ENCODE measurements at places on chromosomes 16 and 17. TPM values are rescaled to one million over a fixed set of nuclear protein-coding genes. Genes with fewer than 3 reads are reported as not detected.

The HOXB7 gene
- 0.41 TPM for total RNA-seq

The CACNA1G gene
- 0.38 TPM for total RNA-seq

GRCh38 chr17:50076221-50076590, 18.9 kb upstream of the PDK2 start:
- peak; percentile 30 for DNase-seq

DNA sequence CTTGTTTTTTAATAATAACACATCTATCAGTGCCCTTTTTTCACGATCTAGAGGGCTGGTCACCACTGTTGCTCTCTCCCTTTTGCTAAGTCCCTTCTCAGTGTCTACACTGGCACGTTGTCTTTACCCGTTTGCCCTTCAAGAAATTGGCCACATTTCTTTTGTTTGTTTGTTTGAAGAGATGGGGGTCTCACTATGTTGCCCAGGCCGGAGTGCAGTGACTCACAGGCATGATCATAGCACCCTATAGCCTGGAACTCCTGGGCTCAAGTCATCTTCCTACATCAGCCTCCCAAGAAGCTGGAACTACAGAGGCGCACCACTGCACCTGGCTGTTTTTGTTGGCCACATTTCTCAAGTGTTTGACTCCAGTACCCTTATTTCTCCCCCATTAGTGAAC, 138.0 kb upstream of the AXIN2 start:
- no peak for DNase-seq

DNA sequence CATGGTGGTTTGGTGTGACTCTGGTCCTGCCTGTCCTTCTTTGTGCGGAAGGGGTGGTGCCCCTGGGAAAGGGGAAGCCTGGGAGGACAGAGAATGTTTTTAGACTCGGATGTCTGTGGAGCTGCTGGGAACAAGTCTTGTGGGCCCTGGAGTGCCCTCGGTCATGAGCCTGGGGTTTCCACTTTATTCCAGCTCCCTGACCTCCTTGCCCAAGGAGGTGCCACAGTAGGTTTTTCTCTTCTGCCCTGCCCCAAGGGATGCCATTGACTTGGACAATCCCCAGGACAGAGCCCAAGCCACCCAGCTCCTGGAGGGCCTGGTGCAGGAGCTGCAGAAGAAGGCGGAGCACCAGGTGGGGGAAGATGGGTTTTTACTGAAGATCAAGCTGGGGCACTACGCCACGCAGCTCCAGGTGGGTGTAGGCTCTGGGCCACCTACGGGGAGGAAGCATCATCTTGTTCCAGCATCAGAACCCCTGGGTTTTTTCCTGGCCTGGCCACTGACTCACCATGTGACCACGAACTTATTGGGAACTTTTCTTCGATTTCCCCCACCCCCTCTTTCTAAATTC, 1.4 kb downstream of the STAT5A start:
- DNase-seq: peak; percentile 62

The CPHXL gene
- total RNA-seq: not detected

The CCT6B gene
- 1.4 TPM for total RNA-seq

- no peak for DNase-seq
Measured at GRCh38 chr17:5975661-5976060, 94.5 kb upstream of the WSCD1 start.

DNA sequence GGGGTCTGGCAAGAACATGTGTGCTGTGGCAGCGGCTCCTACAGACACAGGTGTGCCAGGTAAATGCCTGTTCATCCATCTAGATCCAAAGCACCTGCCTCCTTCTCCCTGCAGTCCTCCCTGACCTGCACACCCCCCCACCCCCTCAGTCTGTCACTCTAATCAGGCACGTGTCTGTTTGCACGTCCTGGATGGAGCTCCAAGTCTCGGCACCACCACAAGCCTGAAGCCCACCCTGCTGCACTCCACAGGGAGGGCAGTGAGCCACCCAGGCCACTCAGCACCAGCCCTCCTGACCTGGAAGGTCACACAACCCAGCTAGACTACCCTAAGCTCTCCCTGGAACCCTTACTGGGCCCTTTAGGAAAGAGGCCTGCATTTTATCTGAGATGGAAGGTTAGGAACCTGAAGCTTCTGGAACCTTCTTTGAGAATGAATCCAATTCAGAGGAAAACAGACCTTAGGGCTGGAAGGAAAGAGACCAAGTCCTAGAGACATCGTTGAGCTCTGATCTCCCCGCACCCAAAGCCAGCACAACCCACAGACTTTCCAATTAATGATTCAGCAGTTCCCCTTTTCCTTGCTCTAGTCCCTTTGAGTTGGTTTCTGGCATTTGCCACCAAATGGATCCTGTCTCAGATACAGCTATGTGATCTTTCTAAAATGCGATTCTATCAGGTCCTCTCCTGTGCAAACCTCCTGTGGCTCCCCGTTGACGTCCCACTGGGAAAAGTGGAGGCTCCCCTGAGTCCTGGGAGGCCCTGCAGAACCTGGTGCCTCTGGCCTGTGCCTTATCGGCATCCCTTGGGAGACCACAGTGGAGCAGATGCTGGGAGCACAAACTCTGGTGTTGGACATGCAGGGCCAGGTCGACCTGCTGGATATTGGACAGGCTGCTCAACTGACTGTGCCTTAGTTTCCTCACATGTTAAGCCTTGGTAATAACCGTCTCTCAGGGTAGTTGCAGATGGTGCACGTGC, 67.9 kb downstream of the PRMT7 start:
- DNase-seq: peak; percentile 37

The MTHFSD gene
- total RNA-seq: 10.0 TPM

DNA sequence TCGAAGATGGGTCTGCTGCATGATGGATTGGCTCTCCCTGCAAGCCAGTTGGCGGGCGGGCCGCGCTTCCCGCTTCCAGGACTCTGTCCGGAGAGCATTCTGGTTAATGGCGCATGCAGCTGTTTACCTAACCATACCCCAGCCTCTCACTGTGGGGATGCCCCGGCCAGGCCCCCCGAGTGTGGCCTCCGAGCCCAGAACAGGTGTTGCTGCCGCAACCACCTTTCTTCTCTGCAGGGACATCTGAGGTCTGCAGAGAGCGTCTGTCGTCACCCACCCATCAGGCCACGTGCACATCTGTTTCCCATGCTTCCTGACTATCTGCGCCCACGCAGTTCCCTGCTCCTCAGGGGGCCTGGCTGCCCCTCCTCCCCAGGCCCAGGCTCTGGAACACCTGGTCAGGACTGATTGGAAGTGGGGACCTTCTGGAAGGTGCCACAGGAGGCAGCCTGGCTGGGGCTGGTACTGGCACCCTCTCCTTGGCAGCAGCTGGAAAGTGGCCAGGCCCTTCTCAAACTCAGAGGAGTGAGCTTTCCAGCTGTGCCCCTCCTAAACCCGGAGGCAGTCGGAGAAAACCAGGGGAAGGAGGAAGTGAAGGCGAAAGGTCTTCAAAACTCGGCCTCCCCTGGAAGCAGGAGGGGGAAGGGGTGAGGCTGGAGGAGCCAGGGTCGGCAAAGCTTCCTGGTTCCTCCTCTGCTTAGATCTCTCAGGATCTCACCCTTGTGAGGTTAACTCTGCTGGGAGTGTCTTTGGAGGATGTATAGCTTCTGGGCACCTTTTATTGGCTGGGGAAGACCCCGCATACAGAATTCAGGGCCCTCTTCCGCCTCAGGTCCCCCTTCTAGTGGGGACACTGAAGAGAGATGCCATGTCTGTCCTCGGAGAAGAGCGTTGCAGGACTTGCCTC, 64.5 kb upstream of the CIBAR2 start:
- DNase-seq: no peak

DNA sequence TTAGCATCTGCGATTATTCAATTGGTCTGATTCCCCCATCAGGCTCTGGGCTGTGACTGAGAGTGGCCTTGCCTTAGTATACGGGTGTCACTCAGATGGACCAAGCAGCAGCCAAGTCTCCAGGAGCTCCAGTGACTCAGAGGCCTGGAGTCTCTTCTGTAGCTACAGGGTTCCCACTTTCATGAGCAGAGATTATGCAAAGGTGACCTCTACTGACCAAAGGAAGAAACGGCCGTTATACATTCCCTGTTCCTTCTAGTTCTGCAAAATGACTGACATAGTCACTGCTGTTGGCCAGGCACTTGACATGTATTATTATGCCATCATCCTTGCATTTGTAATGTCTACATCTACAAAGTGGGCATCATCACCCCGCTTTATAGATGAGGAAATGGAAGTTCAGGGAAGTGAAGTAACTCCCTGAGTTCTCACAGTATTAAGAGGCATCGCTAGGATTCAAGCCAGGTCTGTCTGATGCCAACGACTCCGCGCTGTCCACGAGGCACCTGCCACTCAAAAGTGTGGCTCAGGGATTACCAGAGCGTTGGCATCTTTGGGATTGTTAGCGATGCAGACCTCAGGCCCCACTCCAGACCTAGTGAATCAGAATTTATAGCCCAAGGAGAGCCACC, 23.3 kb downstream of the SLC38A7 start:
- peak; percentile 18 for DNase-seq

DNA sequence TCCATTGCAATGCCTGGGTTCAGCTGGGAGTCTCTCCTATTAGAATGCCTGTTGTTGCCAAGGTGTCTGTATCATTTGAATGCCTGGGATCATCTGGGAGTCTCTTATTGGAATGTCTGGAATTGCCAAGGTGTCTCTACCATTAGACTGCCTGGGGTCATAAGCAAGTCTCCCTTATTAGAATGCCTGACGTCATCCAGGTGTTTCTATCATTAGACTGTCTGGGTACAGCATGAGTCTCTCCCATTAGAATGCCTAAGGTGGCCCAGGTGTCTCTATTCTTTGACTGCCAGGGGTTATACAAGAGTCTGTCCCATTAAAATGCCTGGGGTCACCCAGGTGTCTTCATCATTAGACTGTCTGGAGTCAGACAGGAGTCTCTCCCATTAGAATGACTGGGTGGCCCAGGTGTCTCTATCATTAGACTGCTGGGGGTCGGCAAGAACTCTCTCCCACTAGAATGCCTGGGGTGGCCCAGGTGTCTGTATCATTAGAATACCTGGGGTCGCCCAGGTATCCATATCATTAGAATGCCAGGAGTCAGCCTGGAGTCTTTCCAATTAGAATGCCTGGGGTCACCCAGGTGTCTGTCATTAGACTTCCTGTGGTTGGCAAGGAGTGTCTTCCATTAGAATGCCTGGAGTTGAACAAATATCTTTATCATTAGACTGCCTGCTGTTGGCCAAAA, 2274.0 kb downstream of the TP53TG3F start:
- DNase-seq: no peak

The TPSAB1 gene
- 9.4 TPM for total RNA-seq

DNA sequence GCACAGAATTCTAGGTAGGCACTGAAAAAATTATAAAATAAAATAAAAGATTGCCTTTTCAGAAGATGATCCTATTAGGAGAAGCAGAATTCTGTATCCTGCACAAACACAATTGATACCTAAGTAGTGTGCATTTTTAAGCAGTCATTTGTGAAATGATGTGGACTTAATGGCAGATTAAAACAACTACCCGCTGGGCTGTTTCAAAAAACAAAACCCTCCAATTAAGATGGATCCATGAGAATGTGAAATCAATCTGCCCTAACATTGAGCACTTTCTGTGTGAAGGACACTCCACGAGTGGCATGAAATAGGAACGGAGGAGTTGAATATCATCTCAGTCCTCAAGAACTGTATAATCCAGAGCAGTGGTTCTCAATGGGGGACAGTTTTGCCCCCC, 1012.8 kb upstream of the EEF2KMT start:
- DNase-seq: no peak

GRCh38 chr17:37500378-37500777, 10.7 kb downstream of the DUSP14 start:
- no peak for DNase-seq

DNA sequence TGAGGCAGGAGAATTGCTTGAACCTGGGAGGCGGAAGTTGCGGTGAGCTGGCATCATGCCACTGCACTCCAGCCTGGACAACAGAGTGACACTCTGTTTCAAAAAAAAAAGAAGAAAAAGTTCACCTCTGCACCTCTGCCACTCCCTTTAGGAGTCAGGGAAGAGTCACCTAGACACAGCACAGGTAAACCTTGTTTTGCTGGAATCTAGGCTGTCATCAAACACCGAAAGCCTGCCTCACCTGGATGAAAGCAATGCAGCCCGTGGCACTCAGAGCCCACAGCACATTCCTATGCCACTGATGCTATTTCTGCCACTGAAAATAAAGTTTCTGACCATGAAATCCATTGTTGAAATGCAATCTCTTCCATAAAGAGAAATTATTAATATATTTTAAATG, 22.2 kb downstream of the CFAP52 start:
- no peak for DNase-seq

The FOXJ1 gene
- not detected for total RNA-seq

Measured in Right ventricle myocardium inferior (tissue), 1 donor.